Activated CD4-positive, alpha-beta T cell treated with anti-CD3 and anti-CD28 coated beads, Interleukin-2, amount 50 U/mL, for 48 hours (primary cell): ENCODE measurements at places on chromosomes 13 and 19.

GRCh38 chr13:100542826-100543156 is 45.8 kb downstream of the GGACT start:
- peak; percentile 8 for DNase-seq

DNA sequence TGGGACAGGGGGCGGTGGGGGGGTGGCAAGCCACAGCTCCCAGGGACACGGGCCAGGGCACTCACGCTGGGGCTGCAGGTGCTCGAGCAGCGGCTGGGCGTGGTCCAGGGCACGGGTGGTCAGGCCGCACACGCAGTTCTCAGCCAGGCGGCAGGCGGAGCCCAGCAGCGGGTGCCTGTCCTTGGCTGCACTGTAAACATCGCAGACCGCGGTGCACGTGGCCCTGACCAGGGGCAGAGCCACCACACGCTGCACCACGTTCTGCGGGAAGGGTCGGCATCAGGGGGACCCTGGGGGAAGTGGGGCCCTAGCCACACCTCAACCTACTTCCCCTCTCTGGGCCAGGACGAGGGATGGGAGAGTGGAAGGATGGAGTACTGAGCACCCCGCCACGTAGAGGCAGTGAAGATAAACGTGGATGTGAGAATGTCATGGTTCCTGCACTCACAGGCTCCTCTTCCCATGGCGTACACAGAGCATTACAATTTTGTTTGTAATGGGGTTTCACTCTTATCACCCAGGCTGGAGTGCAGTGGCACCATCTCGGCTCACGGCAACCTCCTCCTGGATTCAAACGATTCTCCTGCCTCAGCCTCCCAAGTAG is 3.4 kb downstream of the PLIN5 start:
- no peak for DNase-seq

- no peak for DNase-seq
Measured at GRCh38 chr19:43592800-43593350, 3.1 kb downstream of the IRGQ start.

- no peak for DNase-seq
Measured at GRCh38 chr19:7687177-7687576, 6.5 kb downstream of the TRAPPC5 start.

DNA sequence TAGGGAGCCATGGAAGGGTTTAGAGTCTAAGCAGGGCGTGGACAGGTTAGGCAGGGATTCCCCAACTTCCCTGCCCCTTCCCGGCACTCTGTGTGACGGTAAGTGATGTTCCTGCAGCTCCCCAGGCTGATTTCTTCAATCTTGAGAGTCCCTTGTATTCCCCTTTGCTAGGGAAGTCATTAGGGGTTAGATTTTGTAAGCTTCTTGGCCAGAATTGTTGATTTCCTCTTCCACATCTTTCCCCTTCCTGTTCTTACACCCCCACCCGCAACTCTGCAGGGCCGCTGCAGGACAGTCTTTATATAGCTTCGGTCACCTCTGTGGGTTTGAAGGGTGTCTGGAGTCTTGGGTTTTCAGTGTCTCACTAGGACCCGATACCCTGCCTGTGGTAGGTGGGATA is 10.6 kb upstream of the ADGRE1 start:
- DNase-seq: no peak

DNA sequence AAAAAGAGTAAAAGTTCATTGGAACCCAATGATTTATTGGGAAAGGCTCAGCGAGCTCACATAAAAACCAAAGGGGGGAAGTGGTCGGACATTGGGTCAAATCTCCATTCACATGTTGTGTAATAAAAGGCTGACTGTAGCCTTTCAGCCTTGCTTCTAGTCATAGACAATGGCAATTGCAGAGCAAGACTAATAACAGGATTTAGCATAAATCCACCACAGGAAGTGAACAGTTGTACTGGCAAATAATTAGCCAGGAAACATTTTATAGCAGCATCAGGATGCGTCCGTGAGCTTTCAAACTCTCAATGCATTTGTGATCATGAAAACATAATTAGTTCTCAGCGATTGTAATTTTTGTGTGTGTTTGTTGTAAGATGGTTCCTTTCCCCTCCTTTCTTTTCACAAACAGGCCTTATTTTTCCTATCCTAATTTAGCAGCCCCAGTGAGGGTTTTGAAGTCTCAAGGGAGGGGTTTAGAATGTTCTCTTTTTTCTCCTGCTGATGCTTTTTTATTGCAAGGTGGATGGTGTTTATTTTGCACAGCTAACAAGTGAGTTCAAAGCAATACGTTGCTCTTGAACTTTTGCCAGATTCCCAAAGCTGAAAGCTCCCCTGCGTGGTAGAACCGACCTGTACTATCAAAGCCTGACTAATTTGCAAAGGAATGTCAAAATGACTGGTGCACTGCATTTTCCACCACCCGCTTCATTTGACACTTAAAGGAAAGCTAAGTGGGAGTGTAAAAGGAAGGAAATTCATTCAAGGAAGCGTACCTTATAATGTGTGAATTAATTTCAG is 105.6 kb downstream of the SPRY2 start:
- DNase-seq: no peak

DNA sequence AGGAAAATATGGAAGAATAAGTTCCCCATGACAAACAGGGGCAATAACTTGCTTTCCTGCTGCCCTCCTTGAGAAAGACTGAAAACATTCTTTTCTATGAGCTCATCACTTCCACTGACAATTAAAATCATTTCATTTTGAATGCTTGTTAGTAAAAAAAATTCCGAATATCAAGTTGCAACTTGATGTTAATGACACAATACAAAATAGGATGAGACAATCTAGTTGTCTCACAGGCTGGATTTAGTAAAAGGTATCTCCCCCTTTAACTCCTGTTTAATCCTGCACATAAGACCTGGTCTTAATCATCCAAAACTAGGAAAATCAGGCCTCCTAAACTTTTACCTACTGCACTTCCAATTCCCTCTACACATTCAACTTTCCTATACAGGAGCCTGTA is 24.7 kb downstream of the IRS2 start:
- no peak for DNase-seq

DNA sequence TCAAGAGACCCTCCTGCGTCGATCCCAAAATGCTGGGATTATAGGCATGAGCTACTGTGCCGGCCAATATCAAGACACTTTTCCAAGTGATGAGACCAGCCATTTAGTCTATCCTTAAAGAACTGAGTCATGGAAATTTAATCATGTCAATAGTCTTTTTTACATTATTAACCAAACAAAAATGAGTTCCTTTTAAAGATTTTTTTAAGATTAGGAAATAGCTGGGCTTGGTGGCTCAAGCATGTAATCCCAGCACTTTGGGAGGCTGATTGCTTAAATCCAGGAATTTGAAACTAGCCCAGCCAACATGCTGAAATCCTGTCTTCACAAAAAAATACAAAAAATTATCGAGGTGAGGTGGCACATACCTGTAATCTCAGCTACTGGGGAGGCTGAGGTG is 16.7 kb upstream of the ZNF564 start:
- no peak for DNase-seq

DNA sequence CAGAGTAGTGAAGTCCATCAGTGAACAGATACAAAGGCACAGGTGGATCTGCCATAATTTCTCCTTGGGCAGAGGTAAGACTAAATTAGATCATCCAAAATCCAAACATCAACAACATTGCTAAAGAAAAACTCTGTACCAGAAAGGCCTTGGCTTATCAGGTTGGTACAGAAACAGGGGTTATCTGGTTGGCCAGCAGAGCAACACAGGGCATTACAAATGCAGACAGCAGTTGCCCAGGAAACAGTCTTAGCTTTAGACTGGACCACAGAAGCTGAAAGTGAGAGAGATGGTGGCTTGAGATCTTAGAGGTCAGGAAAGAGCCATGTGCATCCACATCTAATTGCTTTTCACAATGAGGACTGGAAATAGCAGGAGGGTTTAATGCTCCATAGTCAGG is 26.6 kb upstream of the DGKH start:
- no peak for DNase-seq

GRCh38 chr13:101492251-101492910 is 39.9 kb downstream of the ITGBL1 start:
- DNase-seq: no peak

- DNase-seq: no peak
Measured at GRCh38 chr13:99702687-99703319, 201.5 kb downstream of the TM9SF2 start.

- DNase-seq: peak; percentile 91
Measured at GRCh38 chr19:35712567-35713505, 5.0 kb upstream of the KMT2B start.

- DNase-seq: no peak
Measured at GRCh38 chr19:37698216-37698615, 21.3 kb downstream of the ZNF607 start.

- DNase-seq: no peak
Measured at GRCh38 chr13:80604098-80604497, 263.2 kb upstream of the SPRY2 start.

DNA sequence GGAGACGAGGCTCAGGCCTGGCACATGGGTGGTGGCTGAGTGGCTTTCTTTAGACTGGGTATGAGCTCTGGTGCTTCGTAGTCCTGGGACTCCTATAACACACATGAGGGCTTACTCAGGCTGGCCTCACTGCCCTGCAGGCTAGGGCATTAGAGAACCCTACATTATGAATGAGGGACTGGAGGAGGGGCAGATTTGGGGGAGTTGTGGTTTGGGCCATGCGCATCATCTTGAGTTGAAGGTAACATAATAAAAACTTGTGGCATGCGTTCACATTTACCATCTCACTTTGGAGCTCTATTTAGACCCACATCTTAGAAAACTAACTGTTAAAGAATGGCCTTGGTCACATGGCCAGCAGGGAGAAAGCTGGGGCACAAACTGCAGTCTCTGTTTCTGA is 54.2 kb downstream of the STARD13 start:
- DNase-seq: no peak

GRCh38 chr13:104522235-104523072 is 1456.2 kb upstream of the SLC10A2 start:
- no peak for DNase-seq

GRCh38 chr19:43595605-43595998 is 332 bp downstream of the IRGQ start:
- peak; percentile 22 for DNase-seq

DNA sequence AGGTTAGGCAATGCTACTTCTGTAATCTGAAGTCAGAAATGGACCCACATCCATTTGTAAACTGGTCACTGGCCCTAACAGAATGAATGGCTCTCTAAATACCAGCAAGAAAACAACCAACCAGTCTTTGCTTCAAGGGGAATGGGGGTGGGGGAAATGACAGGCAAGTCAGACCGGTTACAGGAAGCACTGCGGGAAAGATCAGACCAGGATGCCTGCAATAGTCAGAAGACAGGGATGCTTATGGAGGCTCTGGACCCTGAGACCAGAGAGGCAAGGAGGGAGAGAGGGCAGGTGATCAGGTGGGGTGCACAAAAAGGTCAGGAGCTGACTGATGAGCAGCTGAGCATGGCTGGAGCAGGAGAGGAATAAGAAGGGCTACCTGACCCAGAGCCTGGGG is 13.1 kb downstream of the MED26 start:
- no peak for DNase-seq

- DNase-seq: no peak
Measured at GRCh38 chr13:46633416-46633815, 80.4 kb downstream of the LRCH1 start.
